Kasumi-1 (cell line): ENCODE measurements at places on chromosomes 1 and 21.

- peak; percentile 71 for DNase-seq
These were observed 31.9 kb downstream of the SETD4 start for GRCh38 chr21:36028127-36029069.

- DNase-seq = no peak
These were observed 20.4 kb downstream of the H3-3A start for GRCh38 chr1:226082959-226083301.

DNA sequence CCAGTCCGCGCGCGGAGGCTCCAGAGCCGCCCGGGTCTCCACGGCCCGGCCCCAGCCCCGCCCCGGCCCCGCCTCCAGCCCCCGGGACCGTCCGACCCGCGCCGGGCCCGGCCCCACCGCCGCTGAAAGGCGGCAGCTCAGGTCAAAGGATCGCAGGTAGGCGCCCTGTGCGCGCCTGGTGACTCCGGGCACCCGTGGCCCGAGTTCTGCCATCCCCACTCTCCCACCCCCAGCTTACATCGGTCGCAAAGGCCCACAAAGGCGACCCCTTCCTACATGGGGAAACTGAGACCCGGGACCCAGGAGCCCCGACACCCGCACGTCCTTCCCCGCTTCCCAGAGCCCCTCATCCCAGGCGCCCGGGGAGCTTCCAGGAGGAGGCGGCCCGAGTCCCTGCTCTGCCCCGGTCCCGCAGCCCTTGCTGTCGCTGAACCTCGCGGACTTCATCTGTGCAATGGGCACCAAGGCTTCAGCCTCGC is at the start of gene TMEM200B:
Gene TMEM200B, minus strand, starts transcription at position 17 of the 479 bp plus-strand sequence. CDS start 2,075 bp downstream, outside the sequence.
- no peak for DNase-seq

DNA sequence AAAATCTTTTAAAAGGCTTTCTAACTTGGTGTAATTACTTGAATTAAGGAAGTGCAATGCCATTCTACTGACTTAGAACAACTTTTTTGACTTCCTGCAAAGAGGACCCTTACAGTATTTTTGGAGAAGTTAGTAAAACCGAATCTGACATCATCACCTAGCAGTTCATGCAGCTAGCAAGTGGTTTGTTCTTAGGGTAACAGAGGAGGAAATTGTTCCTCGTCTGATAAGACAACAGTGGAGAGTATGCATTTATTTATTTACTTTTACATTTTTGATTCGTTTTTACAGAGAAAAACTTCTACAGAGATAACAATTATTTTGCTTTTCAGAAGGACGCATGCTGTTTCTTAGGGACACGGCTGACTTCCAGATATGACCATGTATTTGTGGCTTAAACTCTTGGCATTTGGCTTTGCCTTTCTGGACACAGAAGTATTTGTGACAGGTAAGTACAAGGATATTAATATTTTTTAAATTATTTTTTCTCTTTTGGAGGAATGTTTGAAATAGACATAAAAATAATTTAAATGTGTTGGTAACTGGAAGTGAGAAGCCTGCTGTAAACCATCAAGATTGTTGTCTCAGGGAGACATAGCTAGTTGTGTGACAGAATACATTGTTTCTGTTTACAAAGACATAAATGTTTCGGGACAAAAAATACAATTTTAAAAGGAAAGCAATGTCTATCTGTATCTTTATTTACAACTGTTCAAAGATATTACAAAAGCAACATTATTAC is at the start of gene PTPRC:
Gene PTPRC, plus strand, starts transcription at position 147 of the 742 bp plus-strand sequence. Its CDS starts 229 bp downstream, at position 376.
- DNase-seq = peak; percentile 97

GRCh38 chr1:77831566-77831965 is 52.1 kb downstream of the MIGA1 start:
- no peak for DNase-seq

DNA sequence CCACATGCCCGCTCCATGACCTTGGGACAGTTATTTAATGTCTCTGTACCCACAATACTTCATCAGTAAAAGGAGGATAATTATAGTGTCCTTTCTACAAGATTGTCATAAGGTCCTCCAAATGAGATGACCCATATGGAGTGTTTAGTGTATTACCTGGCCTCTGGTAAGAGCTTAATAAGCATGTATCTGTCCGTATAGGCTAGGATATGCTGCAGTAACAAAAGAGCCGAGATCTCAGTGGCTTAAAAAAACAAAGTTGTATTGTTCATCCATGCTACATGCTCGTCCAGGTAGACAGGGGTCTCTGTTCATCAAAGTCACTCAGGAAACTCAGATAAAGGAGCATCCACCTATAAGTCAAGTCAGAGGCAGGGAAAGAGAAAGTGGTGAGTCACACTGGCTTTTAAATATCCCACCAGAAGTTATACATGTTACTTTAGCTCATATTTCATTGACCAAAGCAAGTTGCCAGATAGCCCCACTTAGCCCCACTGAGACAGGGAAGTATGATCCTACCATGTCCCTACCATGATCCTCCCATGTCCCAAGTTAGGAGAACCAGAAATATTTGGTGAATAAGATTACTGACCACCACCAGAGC is 53.0 kb upstream of the KAZN start:
- no peak for DNase-seq

GRCh38 chr1:193856261-193856660 is 669.8 kb upstream of the B3GALT2 start:
- no peak for DNase-seq

DNA sequence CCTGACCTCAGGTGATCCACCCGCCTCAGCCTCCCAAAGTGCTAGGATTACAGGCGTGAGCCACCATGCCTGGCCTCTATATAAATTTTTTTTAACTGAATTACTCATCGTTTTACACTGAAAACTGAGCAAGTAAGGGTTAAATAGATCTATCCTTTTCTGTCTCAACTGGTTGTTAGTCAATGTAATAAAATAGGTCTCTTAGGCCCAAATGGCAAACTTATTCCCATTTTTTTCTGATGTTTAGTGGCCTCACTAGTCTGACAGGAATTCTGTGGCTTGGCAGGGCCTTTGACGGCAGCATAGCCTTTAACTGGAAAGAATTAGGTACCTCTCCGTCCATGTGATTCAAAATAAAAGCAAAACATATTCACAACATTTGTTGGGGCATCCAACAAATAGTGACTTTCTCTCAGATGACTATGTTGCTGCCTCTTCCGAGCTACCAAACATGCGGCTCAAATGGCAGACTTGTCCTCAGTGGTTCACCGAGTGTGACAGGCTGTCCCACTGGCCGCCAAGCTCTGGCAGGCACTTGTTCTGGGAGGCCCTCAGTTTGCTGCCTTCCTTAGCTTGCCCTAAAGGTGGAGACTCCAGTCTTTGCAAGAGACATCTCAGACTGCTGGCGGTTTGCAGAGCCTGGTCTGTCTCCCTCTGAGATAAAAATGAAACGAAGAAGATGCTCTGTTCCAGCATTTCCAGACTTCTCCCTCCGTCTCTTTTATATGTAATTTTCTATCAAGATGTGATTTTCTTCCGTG is 17.4 kb downstream of the ATP1A4 start:
- DNase-seq = no peak

DNA sequence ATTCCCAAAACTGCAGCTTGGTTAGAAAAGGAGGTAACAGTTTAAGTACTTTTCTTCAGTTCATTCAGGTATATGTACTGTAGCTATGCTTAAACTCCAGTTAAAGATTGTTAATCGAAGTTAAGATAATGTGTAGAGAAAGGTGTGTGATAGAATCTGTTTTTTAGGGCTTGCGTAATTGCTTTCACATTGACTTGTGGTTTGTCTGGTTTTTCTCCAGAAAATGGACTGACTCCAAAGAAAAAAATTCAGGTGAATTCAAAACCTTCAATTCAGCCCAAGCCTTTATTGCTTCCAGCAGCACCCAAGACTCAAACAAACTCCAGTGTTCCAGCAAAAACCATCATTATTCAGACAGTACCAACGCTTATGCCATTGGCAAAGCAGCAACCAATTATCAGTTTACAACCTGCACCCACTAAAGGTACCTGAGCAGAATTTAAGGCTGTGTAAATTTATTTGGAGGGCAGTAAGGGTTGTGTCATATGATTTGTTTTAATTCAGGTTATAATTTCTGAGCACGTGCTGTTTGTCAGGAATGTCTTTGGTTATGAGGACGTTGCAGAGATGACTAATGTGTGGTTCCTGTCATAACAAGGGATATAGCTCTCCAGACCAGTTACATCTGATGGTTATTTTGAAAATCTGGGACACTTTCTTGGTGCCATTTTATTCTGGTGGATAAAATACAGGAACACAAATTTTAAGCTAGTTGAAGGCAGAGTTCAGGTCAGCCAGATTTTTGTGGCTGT is 26.0 kb downstream of the ATF6 start:
- no peak for DNase-seq

DNA sequence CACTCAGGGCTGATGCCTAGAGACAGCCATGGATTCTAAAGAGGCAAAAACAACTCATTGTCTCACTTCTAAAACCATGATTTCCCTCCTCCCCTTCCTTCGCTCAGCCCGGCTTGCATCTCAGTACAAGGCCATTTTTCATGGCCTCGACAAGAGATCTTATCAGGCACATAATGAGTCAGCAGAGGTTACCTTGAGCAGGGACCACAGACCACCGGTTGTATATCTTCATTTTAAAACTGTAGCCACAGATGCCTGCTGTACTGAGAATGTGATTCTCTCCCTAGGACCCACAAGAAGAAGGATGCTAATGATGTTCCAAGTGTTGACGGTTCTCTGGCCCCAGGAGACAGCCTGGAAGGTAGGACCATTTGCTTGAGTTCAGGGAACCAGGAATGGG is 331.9 kb downstream of the AJAP1 start:
- no peak for DNase-seq

- no peak for DNase-seq
These were observed 167.5 kb downstream of the KCNT2 start for GRCh38 chr1:196440711-196441110.

GRCh38 chr1:114154963-114155322 is 1.3 kb upstream of the SYT6 start:
- DNase-seq = no peak

DNA sequence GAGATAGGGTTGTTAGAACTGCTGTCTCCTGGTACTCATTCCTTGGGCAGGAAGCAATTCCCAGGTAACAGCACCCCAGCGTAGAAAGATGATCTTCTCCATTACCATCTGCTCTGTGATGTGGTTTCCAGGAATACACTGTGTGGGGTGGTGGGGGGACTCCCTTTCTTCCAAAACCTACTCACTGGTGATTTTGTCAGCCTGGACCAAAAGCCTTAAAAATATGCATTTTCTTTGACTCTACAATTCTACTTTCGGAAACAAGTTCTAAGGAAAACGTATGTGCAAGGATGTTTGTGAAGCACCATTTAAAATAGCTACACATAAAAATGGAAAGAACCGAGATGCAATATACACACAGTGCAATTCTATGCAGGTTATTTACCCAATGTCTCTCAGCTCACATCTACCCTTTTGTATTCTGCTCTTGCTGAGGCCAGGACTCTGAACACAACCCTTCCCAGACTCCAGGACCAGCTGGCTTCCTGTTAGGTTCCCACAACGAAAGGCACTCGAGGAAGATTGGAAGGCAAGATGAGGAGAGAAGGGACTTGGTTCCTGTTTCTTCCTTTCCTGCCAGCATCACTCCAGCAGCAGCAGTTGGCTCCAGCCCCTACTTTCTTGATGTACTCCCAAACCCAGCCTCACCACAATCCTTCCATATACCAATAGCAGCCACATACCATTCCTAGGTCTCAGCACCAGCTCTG is 33.0 kb upstream of the GJB5 start:
- no peak for DNase-seq

GRCh38 chr1:207762622-207763021 is 10.8 kb downstream of the CD46 start:
- no peak for DNase-seq

DNA sequence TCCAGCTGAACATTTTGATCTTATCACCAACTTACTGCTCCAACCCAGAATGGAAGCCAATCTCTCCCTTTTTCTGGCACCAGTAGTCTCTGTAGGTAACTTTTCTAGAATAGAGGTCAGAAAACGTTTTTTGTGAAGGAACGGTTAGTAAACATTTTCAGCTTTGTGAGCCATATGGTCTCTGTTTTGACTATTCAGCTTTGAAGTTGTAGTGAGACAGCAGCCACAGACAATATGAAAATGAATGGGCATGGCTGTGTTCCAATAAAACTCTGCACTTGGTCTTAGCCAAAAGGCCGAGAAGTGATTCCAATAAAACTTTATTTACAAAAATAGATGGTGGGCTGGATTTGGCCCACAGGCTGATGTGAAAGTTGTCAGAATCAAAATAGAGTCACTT is 28.9 kb downstream of the MAP10 start:
- no peak for DNase-seq

GRCh38 chr1:179043266-179043665 is 17.6 kb downstream of the FAM20B start:
- no peak for DNase-seq

GRCh38 chr1:51847294-51847920 is 31.1 kb downstream of the NRDC start:
- no peak for DNase-seq

GRCh38 chr1:205313563-205314308 is 7.8 kb downstream of the NUAK2 start:
- DNase-seq = no peak

GRCh38 chr1:23527366-23527765 is 3.7 kb downstream of the E2F2 start:
- DNase-seq = no peak

- no peak for DNase-seq
These were observed 111.4 kb downstream of the HHAT start for GRCh38 chr1:210440081-210440480.

GRCh38 chr1:161915051-161915503 is 108.6 kb downstream of the OLFML2B start:
- DNase-seq = no peak

GRCh38 chr1:160670701-160671100 is 23.9 kb upstream of the SLAMF1 start:
- no peak for DNase-seq

DNA sequence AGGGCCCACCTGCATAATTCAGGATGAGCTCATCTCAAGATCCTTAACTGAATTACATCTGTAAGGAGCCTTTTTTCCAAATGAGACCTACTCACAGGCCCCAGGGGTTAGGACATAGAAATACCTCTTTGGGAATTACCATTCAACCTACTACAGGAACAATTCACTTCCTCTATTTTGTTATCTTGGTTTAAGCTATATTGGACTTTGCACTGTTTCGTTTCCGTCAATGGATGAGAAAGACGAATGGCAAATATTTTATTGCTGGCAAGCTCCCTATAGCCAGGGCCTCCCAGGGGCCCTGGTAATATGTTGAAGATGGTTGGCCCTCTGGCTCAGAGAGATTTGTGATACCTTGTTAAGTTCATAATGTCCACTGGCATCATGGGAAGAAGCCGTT is 384.2 kb upstream of the DUSP10 start:
- DNase-seq = no peak
